A549 (cell line): ENCODE measurements at places on chromosomes 13 and 19. TPM values are rescaled to one million over a fixed set of nuclear protein-coding genes. Genes with fewer than 3 reads are reported as not detected.
A peak's percentile ranks its signal among the peaks of the same experiment; 100 is the strongest.

- DNase-seq = no peak
Observed at GRCh38 chr19:15304140-15304705, 28.1 kb downstream of the BRD4 start.

- DNase-seq = no peak
Observed at GRCh38 chr19:19500975-19501644, 14.2 kb downstream of the TSSK6 start.

GRCh38 chr19:37329686-37330085, 41.2 kb upstream of the ZNF527 start:
- DNase-seq = peak; percentile 57

DNA sequence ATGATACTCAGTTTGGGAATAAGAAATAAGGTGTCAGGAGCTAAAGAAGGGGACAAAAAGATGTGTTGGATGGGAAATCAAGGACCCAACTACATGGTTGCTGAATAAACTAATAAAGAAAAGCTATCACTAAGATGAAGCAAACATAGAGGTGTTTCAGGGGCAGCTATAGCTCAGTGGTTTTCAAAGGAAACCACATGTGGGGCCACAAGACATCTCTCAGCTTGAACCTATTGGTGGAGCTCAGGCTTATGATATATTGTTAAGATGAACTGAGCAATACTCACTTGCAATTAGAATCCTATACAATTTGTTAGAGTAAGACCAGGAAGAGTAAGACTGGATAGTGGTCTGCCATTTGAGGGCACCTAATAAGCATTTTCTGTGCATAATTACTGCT, 45.1 kb upstream of the SPRY2 start:
- no peak for DNase-seq

GRCh38 chr13:24630851-24631620, 49.2 kb upstream of the ATP12A start:
- DNase-seq = no peak

- DNase-seq = peak; percentile 44
Observed at GRCh38 chr13:68304286-68304893, 1074.3 kb upstream of the PCDH9 start.

DNA sequence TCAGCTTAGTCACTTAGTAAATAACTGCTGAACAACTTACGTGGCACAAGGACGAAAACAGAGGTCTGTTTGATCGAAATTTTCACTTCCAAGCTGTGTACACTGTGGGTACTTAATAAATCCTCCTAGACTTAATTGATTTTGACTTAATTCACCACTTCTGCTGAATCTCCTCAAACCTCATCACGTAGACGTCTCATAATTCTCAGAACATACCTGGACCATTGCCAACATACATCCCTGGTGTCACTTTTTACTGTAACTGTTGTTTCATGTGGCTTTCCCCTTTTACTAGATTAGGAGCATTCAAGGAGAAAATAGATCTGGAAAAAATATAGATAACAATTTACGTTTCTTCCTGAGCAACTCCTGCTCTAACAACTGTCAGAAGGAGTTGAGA, 105.0 kb downstream of the MBNL2 start:
- no peak for DNase-seq

GRCh38 chr13:24228852-24229458, 68.4 kb downstream of the SPATA13 start:
- peak; percentile 34 for DNase-seq

- DNase-seq = no peak
Observed at GRCh38 chr19:36719687-36720556, 32.5 kb downstream of the ZNF567 start.

GRCh38 chr13:28718196-28718542, 601 bp downstream of the SLC46A3 start:
- DNase-seq = no peak

DNA sequence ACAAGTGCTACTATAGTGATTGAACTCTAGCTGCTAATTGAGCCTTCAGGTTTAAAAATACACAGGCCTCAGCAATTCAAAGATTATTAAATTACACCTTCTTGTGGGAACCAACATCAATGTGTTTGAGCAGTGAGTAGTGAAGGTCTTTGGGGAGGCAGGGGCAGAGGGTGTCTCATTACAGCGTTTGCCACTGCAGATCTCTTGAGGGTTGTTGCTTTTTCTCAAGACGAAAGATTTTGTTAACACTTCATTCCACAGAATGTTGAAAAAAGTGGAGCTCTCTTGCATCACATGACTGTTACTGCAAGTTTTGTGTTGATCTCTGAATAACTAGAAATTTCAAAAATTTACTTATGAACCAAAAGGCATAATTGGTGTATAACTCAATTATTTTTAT, 253.6 kb downstream of the ATP8A2 start:
- no peak for DNase-seq

DNA sequence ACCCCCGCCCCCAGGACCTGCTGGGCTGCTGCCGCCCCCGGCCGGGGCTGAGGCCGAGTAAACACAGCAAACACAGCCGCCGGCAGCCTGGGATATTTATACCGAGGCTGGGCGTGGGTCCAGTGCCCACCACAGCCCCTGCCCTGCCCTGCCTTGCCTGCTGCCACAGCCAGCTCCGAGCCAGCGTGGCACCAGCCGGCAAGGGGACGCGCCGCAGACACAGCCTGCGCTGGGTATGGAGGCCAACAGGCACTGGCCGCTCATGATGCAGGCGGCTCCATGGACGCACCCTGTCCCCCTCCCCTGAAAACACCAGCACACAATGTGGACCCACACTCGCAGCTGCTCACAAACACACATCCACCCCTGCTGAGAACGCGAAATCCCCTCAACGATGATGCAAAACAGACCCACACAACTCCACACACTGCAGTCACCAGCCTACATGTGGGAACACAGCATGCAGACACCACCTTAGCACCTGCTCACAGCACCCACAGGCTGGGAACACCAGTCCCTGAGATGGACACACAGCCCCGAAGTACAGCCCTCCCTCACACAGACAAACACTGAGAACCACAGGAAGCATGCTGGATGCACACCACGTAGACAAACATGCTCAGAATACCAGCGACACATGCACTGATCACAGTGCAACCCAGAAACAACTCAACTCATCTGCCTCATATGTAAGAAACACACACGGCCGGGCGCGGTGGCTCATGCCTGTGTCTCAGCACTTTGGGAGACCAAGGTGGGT, 16.2 kb downstream of the CCDC97 start:
- no peak for DNase-seq

- DNase-seq = no peak
Observed at GRCh38 chr13:43081866-43082265, 58.5 kb downstream of the DNAJC15 start.

Gene ADM5
- polyA plus RNA-seq = 4.3 to 4.5 TPM (median 4.4 TPM) in 3 replicates
